ENCODE measurements at places on chromosomes 16 and 17.

DNA sequence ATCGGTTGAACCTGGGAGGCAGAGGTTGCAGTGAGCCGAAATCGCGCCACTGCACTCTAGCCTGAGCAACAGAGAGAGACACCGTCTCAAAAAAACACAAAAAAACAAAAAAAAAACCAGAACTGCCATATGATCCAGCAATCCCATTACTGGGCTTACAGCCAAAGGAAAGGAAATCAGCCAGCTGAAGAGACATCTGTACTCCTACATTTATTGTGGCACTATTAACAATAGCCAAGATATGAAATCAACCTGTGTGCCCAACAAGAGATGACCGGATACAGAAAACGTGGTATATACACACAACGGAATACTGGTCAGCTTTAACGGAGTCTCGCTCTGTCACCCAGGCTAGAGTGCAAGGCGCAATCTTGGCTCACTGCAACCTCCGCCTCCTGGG, 14.6 kb downstream of the FANCA start:
- DNase-seq: peak; percentile 88

- no peak for DNase-seq
These were observed 151.8 kb downstream of the RPTOR start for GRCh38 chr17:80696456-80696855.

GRCh38 chr16:27597361-27597760, 47.4 kb downstream of the KATNIP start:
- no peak for DNase-seq

DNA sequence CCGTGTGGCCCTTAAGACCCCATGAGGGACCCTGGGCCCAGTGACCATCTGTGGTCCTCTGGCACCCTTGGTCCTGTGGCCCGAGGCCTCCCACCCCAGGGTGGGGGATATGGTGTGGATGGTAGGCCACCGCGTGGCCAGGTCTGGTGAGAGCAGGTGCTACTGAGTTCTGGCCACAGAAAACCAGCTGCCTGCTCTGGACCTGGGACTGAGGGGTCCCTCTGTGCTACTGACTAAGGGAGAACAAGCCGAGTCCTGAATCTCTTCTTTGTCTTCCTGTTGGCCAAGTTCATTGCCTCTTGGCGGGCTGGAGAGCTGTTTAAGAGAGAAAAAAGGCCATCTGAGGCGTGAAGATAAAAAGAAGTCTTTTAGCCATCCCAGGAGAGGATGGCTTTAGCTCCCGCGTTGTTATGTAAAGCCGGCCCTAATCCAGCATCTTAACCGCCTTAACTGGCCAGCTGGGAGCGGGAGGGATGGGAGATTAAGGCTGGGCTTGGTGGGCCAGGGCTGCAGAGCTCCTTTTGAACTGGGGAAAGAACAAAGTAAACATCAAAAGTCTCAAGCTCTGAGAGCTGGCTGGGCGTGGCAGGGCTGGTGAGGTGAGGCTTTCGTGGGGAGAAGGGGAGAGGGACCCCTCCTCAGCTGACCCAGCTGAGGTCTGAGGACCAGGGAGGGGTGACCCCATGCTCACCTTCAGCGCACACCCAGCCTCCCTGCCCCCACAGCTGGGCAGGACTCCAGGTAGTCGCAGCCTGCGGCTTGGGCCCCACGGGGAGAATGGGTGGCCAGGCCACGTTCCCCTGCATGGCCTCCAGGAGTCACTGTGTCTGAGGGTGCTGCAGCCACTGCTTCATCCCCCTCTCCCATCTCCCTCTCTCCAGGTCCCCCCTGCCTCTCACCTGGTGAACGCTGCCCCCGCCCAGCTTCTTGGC, 62.4 kb downstream of the NKD1 start:
- no peak for DNase-seq

DNA sequence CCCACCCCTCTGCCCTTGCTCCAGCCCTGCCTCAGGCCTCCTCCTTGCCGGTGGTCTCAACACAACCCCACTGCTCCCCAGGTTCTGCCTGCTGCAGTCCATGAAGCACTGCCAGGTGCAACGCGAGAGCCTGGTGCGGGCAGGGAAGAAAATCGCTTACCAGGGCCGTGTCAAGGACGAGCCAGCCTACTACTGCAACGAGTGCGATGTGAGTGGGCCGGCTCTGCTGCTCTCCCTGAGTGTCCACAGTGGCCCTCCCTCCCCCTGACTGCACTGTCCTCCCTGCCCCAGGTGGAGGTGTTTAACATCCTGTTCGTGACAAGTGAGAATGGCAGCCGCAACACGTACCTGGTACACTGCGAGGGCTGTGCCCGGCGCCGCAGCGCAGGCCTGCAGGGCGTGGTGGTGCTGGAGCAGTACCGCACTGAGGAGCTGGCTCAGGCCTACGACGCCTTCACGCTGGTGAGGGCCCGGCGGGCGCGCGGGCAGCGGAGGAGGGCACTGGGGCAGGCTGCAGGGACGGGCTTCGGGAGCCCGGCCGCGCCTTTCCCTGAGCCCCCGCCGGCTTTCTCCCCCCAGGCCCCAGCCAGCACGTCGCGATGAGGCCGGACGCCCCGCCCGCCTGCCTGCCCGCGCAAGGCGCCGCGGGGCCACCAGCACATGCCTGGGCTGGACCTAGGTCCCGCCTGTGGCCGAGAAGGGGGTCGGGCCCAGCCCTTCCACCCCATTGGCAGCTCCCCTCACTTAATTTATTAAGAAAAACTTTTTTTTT, 1.8 kb upstream of the TMEM88 start:
- DNase-seq: no peak

DNA sequence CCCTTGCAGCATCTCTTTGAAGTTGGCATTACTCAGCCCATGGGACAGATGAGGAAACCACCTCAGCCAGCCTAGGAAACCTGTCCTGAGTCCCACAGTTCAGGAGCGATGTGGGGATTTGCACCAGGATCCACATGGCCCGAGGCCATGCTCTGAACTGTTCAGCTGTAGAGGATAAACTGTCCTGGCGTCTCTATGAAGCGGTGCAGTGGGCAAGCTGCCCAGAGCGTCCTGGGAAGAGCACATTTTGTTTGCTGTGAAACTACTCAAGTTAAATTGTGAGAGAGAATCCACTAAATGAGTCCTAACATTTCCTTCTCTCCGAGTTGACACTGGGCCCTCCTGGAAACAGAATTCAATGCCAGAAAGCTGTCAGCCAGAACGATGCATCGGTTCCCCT, 276.6 kb upstream of the TNRC6C start:
- peak; percentile 72 for DNase-seq

DNA sequence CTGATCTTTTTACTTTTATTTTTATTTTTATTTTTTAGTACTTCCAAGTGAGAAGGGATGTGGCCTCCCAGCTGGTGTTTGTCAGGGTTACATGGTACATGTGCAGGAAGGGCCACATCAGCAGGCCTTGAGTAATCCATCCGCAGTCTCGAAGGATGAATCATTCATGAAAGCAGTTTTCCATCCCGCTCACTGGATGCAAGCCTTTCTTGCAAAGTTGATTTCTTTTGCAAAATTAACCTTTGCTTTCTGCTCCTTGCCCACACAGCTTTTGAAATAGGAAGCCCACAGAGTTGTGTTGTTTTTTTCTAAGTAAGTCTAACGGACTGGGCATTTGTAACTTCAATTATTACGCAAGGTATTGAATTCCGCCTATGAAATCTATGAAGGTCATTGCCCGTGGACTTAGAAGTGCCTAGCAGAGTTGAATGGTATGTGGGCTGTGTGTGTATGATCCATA, 157.4 kb downstream of the PRKCA start:
- no peak for DNase-seq

- no peak for DNase-seq
These were observed 282.6 kb upstream of the IRX3 start for GRCh38 chr16:54568906-54569807.

GRCh38 chr16:7422036-7422888, 89.6 kb downstream of the RBFOX1 start:
- no peak for DNase-seq

GRCh38 chr17:68910789-68911431, 44.3 kb downstream of the ABCA8 start:
- no peak for DNase-seq

- no peak for DNase-seq
These were observed 182.4 kb downstream of the HS3ST4 start for GRCh38 chr16:25874196-25874595.

GRCh38 chr17:61750656-61751055, 112.7 kb downstream of the BRIP1 start:
- no peak for DNase-seq

GRCh38 chr17:34974794-34975785, 5.2 kb upstream of the LIG3 start:
- DNase-seq: no peak

DNA sequence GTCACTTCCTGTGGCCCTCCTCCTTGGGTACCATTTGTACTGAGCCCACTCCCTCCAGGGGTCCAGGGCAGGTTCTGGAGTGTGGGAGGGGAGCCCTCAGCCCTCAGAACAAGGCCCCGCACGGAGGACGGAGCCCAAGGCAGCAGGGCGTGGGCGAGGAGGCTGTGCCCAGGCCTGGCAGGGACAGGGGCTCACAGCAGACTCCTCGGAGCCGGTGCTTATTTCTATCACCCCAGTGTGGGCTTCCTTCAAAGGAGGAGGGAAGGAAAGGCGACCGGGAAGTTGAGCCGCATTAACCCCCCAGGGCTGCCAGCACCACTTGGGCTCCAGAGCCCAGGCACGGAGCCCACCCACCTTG, 54.0 kb downstream of the ABR start:
- DNase-seq: no peak

Data from NCI-H1694 (cell line).